ENCODE measurements at places on chromosomes 1 and 21.
A peak's percentile ranks its signal among the peaks of the same experiment; 100 is the strongest.

DNA sequence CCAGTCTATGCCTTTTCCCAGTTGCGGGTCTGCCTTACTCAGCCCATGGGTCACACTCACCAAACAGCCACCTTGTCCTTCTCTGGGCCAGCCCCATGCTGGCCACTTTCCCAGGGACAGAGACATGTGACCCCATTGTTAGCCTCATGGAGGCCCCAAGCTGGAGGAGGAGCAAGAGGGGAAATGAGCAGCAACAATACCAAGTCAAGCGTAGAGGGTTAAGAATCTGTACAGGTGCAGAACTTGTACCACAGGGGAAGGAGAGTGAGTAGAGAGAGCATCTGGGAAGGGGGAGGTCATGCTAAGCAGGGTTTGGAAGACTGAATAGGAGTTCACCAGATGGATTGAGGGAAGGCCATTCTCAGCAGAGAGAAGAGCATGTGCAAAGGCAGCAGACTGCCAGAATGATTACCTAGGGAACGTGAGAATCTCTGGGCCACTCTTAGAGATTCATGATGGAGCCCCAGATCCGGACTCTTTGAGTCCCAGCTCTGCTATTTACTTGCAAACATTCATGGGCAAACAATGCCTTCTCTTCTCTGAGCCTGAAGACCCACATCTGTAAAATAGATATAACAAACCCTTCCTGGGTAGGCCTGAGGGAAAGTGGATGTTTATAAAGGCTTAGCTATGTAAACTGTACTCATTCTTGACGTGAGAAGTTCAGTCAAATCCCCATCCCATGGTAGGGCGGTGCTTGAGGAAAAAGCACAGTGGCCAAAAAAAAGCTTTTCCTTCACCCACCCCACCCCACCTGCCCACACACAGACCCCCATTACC is 2.8 kb upstream of the SLC2A1 start:
- DNase-seq, result no peak

DNA sequence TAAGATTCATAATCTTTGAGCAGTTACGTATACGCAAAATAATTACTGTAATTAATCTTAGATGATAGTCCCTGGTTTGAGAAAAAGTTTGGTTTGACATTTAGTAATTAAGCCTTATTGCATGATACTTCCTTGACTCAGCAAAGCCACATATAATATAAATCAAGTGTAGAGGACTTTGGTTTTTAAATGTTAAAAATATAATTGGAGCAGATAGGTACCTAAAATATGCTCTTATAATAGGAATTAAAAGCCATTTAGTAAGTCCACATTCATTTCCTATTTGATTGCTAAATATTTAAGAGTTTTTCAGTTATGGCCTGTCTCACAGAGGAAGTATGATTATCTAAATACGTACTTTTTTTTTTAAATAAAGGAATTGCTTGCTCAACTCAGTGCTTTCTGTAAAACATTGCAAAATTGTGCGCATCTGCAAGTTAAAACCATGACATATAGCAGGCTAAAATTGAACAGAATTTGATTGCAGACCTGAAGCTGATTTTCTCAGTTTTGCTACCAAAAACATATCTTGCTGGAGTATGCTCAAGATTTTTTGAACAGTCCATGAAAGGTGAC is 20.4 kb downstream of the RPE65 start:
- no peak for DNase-seq

DNA sequence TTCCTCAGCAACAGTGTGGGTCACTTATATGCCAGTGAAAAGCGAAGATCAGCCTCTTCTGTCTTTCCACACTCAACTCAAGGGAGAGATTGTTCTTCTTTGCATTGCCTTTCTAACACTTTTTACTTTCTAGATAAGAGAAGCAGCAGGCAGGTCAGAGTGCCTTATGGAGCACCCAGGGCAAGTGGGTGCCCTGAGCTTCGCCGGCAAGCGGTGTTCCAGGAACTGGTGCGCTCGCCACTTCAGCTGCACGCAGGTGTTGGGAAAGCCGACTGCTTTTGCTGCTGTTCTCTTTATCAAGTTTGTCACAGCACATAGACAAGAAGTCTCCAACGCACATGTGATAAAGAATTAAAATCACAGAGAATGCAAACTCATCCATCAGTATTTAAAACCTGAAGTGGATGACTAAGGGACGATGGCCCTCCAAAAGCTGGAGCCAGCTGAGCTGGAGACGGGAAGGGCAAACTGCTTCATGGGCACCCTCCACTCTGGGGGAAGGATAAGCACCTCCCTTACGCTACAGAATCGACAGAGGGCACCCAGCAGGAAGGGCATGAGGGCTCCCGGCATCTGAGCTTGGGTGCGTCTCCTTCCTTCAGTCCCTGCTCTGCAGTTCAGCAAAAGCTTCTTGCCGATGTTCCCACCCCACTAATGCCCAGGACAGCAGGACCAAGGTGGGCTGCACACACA is 20.7 kb downstream of the UBE2G2 start:
- no peak for DNase-seq

DNA sequence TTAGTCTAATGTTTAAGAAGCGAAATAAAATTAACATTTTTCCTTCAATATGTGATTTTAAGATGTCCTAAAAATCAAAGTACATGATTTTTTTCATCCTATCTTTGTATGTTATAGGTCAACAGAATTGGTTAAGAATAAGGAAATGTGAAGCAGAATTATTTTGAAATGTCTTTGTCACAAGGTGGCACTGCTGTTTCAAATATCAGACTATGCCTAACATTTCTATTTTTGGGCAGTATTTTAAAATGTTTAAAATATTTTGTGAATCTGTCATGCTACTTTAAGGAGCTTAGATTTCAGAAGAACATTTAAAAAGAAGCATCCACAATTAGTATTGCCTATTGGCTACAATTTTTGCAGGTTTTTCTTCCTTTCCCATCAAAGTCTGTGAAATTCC is 38.7 kb downstream of the AMY1C start:
- DNase-seq, result no peak

- DNase-seq, result no peak
Observed at GRCh38 chr1:191022856-191023255, 545.2 kb upstream of the BRINP3 start.

DNA sequence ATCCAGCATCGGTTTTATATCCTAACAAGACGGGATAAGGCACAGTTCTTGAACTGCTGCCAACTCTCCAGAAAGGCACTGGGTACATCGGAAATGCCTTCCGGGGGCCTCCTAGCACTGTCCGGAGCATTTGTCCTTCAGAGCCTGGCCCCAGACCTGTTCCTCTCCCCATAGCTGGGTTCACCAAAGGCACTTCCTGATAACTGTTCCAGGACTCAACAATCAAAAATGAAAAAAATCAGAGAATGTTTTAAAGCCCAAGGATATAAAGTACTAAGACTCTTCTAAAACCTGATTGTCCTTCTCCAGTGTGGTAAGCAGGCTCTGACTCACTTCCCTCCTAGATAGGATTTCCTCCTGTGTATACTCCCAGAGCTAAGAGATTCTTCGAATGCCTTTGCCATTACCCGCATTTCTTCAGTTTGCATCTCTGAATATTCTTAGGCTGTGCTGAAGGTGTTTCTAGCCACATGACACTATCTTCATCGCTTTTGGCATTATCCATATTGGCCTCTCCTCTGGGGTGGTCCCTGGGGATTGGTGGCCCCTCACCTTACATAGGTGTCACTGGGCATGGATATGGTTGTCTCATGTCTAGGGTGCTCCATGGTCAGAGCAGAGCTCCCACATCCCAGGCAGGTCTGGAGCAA is 112.9 kb downstream of the ZBTB18 start:
- DNase-seq, result no peak

GRCh38 chr1:192803501-192803900 is 5.3 kb upstream of the RGS2 start:
- DNase-seq, result no peak

GRCh38 chr1:174225499-174226204 is 66.3 kb downstream of the RABGAP1L start:
- DNase-seq, result no peak

DNA sequence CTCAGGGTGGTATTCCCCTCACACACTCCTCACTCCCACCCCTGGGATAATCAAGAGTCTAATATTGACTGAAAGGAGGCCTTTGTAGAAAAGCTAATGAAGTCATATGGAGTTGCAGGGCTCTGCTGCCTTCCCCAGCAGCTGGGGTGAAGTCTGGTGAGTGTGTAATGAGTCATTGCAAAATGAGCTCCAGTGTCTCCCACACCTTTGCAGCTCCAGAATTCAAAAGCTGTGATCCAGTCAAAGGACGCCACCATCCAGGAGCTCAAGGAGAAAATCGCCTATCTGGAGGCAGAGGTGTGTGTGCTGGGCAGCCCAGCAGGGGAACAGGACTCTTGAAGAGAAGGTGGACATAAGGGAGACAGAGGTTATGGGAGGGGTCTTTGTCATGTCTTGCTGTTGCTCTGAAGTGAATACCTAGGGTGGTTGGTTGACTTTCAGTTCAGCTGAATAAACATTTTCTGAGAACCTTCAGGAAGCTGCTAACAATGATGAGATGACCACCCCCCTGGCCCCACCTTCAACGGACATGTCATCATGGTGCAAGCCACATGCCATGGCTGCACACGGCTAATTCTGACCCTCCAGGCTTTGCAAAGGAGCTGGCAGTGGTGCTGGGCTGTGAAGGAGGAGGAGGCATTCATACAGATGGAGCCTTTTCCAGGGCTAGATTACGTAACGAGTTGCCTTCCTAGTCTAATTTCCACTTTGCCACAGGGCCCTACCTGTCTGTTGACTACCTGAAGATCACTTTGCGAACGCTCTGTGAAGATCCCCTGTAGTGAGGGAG is 32.2 kb upstream of the SNX27 start:
- no peak for DNase-seq

DNA sequence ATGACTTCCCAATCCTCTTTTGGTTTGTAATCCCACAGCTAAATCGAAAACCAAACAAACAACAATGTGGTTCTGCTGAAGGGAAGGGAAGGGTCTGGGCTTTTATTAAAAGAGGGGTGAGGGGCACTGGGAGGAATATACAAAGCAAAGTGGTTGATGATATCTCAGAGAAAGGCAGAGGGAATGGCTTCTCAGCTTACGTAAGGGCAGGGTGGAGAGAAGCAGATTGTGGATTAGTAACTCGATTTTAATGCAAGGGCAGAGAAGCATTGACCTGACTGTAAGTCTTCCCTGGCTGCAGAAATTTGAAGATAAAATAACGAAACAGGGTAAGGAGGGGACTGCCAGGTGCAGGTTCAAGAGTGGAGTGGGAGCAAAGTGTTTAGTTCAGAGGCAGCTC is 438.2 kb upstream of the LRRC7 start:
- DNase-seq, result no peak

- peak; percentile 22 for DNase-seq
Observed at GRCh38 chr1:4585216-4585615, 69.2 kb upstream of the AJAP1 start.

DNA sequence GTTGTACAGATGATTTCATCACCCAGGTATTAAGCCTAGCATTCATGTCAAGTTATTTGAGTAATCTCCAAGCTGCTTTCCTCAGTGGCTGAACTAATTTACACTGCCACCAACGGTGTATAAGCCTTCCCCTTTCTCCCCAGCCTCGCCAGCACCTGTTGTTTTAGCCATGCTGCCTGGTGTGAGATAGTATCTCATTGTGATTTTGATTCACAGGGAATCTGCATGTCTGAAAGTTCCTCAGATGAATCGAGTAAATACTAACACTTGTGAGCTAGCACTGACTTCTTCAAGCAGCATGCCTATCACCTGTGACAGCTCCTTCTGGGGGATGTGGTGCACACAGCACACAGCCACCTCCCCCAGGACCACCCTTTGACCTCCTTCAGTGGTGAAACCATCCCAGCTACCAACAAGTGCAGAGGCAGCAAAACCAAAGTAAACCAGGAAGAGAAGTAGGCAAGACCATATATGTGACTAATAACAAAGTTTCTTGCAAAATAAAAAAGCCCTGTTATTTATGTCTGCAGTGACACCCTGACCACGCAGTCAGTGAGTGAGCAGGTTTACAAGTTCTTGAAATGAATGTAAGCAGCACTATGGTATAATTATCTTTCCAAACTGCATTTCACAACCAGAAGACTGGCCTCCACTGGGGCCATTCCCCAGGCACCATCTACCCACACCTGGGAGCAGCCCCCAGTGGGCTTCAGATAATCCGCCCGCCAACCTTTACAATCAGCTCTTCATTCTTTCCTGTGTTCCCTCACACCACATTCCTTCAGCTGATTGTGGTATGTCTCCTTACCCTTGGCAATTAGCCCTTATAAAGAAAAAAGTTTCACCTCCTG is 173.8 kb downstream of the ETS2 start:
- DNase-seq, result no peak

DNA sequence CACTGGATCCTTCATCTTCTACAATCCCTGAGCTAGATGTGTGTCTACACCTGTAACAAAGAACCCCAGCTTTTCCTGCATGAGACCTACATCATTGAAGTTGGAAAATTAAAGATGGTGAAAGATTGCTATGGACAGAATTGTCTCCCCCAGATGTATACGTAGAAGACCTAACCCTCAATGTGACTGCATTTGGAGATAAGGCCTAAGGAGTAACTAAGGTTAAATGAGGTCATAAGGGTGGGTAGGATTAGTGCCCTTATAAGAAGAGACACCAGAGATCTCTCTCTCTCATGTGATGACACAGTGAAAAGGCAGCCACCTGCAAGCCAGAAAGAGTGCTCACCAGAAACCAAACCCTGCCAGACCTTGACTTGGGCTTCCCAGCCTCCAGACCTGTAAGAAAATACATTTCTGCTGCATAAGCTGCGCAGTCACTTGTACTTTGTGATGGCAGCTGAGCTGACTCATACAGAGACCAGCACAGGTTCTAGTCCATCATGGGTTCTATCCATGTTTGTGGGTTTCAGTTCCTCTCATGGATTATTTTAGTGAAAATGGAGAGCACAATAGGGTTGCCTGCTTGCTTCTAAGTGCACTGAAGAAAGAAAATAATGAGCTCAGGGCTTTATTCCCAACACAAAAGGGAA is 180.8 kb downstream of the TPR start:
- DNase-seq, result no peak

DNA sequence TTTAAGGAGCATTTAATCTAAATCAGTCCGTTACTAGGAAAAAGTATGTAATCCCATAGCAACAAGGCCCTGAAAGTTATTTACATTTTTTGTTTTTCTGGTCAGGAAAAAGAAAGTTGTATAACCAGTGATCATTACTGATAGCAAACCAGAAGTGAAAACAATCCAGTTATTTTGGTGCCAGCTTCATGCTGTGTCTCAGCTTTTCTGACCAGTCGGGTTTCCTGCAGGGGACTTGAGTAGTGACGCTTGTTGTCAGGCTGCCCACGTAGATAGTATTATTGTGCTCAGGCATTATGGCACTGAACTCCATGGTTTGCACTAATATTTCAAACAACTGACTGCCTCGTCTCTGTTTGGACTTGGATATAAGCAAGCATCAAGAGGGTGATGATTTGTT is 55.2 kb downstream of the SASS6 start:
- no peak for DNase-seq

- DNase-seq, result no peak
Observed at GRCh38 chr1:41698916-41699860, 214.7 kb upstream of the EDN2 start.
